AG08396 (cell line): ENCODE measurements at places on chromosomes 3 and 15.

DNA sequence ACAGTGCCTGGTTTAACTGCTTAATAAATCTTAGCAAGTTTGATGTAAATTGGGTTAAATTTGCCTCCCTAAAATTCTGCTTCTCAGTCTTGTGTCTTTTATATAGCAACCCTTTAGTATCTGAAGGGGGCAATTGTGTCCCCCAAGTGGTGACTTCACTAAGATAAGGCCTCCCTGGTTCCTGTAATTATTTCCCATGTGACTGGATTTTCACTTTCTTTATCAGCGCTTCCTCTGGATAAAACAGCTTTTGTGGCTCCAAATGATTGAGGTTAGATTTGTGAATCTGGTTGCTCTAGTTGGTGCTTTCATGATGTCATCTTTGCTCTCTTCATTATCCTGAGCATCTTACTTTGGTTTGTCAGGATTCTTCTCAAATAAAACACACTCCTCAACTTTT lies 334.3 kb upstream of the CTDSPL start:
- DNase-seq, result no peak

DNA sequence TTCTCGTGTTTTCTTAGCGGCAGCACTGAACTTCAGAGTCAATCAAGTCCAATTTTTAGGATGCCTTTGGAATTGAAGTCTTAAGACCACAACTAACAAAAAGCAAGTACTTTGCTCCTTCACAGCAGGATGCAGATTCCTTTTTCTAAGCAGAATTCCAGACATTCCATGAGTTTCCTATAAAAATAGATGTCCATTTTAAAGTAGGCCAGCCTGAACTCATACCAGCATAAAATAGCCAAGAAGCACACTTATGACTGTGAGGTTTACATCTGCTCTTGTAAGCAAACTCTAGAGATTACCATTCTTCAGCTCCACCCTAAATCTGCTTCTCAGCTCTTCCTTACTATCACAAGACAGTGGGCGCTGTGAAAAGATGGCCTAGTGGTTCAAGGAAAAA lies 85.8 kb downstream of the THBS1 start:
- DNase-seq, result no peak

GRCh38 chr3:152811974-152812760 lies 22.8 kb upstream of the P2RY1 start:
- DNase-seq, result no peak

DNA sequence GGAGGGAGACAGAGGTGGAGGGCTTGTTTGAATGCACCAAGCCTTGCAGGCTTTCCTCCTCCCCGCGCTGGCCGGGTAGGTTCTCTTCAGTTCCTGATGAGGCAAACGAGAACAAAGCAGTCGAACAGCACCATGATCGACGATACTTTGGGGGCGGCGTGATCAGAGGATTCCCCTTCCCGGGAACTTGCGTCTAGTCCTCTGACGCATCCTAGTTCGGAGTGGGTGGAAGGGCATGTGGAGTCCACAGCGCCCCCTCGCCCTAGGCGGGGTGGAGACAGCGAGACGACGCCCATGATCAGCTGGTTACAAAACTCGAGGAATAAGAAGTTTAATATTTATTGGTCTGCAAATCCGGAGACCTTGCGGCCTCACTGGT lies 452 bp upstream of the SV2B start:
- peak; percentile 29 for DNase-seq

GRCh38 chr3:4758957-4759656 lies 220.1 kb upstream of the BHLHE40 start:
- no peak for DNase-seq

DNA sequence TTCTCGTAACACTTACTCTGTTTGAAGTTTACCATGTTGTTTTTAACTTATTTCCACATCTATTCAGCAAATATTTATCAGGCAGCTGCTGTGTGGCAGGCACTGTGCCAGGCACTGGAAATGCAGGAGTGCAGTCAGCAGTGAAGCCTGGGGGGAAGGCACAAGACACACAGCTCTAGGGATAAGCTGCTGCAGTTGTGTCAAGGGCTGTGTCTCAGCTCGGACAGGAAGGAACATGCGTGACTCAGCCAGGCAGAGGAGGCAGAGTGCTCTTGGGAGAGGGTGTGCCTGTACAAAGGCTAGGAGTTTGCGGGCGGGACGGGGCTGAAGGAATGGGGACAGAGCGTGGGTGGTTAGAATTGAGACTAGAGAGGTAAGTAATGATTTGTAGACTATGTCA lies 24.7 kb downstream of the LYSMD4 start:
- DNase-seq, result peak; percentile 88

GRCh38 chr3:125715651-125716050 lies 120.4 kb upstream of the OSBPL11 start:
- DNase-seq, result no peak

DNA sequence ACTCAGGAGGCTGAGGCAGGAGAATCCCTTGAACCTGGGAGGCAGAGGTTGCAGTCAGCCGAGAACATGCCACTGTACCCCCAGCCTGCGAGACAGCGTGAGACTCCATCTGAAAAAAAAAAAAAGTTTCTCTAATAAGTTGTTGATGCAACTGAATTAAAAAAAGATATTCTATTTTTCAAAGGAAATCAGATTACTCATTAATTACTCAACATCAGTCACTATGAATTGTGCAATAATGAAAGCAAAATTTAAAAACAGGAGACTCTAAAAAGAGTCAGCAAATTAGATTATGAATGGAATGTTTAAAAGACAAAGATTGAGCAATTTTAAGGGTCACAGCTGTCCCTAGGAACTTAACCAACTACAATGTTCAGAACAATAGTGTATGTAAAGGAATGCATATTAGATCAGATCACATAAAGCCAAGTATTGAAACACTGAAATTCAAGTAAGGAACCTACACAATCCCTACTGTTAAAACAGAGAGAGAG lies 60.2 kb upstream of the SLC4A7 start:
- no peak for DNase-seq

DNA sequence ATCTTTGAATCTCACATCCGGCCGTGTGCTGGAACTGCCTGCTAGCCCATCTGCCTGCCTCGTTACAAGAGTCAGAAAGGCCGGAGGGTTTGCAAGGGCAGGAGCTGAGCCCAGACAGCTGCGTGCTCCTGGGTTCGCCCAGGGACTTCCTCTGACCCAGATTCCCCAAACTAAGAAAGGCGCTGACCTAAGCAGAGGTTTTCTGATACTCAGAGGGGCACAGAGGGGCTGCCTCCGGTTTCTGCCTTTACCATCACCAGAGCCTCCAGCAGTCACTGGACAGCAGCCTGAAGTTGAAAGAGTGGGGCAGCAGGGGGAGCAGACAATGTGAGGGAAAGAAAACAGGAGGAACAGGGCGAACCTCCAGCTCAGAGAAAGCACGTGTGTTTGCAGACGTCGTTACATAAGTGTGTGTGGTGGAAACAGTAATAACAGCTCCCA lies 33.4 kb upstream of the RAD18 start:
- peak; percentile 66 for DNase-seq

GRCh38 chr3:17806201-17806600 lies 63.8 kb upstream of the TBC1D5 start:
- DNase-seq, result no peak

- DNase-seq, result no peak
These were observed 32.8 kb downstream of the CYFIP1 start for GRCh38 chr15:22947101-22948000.

DNA sequence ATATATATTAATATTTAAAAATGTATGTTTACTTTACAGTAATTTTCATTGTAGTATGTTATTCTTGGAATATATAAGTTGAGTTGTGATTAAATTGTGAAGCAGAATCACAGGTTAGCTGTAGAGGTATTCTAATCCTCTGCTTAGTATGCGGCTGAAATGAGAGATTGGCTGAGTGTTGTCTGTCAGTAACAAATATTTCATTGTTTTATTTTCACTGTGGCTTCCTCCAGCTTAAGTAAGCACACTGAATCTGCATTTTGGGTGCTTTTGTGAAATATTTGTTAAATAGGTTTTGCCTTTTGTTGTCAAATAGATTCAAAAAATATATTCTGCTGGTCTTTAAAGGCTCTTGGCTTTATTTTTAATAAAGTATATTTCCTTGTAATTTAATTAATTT lies 357.5 kb downstream of the CADM2 start:
- no peak for DNase-seq

- no peak for DNase-seq
These were observed 171.1 kb downstream of the PDZRN3 start for GRCh38 chr3:73453666-73454065.

GRCh38 chr15:96333131-96334016 lies 2.9 kb downstream of the NR2F2 start:
- peak; percentile 21 for DNase-seq

DNA sequence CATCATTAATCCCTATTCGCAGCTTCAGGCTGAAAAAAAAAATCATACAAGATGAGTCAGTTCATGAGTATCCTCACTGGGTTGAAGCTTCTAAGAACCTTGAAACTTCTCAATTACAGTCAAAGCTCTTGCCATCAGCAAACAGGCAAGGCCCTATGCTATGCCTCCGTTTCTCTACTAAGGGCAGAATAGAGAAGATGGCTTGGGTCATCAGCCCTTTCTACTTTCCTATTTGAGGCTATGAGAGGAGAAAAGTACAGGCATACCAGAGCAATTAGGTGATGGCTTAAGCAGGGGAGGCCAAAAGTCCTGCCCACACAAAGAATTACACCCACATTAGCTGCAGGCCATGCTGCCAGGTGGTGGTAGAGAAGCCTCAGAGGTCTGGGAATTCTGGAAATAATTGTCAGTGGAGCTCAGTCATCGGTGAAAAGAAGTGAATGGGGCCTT lies 89.0 kb downstream of the MRPL46 start:
- no peak for DNase-seq

GRCh38 chr3:191353022-191353777 lies 22.9 kb upstream of the UTS2B start:
- DNase-seq, result no peak

DNA sequence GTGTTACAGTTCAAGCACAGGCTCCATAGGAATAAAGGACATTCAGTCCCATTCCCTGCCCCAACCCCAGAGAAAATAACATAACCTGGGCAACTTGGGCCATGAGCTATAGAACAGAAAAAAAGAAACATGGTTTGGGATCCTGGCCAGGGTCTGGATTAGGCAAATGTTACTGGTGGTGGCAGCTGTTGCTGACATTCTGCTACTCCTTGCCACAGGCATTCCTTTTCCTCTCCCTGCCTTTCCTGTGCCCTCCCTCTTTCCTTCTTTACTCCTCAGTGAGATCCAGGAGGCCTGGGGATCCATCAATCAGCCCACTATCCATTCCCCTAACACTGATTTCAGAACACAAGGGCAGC lies 129.1 kb downstream of the NTRK3 start:
- no peak for DNase-seq

- DNase-seq, result no peak
These were observed 164.3 kb downstream of the EFHB start for GRCh38 chr3:19769694-19770093.

DNA sequence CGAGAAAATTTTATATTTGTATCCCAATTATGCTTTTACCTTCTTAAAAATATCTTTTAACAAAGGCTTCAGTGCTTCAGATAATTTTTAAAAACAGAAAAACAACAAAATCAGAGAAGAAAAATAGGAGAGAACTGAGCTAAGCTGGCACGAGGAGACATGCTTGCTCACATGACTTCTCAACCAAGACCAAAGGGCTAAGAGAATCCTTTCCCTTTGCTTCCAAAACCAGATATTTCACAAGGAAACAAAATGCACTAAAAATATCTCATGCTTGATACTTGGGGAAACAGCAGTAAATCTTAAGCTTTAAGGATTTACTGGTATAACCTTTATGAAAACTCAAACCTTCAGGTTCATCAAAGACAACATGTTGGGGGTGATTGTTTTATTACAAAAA lies 58.4 kb downstream of the CAPN7 start:
- no peak for DNase-seq

DNA sequence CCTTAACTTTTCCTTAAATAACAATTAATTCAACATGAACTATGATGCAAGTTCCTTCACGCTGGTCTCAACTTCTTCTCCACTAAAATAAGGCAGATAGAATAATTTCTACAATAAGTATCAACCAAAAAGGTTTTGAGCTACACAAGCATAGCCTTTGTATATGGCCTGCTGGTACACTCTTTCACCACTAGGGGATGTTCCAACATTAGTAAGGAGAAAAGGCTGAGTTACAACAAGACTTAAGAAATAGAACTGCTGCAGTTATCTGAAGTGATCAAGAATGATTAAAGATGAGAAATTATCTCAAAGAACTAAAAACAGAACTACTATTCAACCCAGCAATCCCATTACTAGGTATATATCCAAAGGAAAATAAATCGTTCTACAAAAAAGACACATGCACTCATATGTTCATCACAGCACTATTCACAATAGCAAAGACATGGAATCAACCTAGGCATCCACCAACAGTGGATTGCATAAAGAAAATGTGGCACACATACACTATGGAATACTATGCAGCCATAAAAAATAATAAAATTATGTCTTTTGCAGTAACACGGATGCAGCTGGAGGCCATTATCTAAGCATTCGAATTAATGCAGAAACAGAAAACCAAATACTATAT lies 14.4 kb downstream of the ATP13A3 start:
- DNase-seq, result peak; percentile 26

DNA sequence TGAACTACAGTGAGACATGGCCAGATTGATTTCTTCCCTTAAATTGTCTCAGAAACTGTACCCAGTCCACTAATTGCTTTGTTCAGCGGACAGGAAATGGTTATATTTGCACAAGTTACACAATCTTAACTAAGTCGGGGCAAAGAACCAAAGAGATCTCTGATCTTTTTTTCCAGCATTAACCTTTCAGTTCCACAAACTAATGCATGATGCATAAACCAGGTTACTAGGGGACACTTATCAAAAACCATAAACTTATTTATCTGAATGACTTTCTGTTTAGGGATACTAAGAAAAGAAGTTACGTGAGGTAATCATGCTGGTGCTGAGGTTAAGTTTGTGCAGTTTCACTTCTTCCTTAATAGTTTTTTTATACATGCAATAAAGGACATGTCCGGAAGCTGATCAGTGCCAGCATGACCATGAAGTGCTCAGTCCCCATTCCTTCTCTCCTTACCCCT lies 22.4 kb downstream of the FNDC3B start:
- DNase-seq, result no peak

GRCh38 chr3:194487289-194488054 lies 670 bp upstream of the ATP13A3 start:
- DNase-seq, result peak; percentile 47

GRCh38 chr15:80580536-80581260 lies 114.4 kb upstream of the ABHD17C start:
- DNase-seq, result no peak

GRCh38 chr15:58490086-58490887 lies 58.5 kb downstream of the LIPC start:
- no peak for DNase-seq

DNA sequence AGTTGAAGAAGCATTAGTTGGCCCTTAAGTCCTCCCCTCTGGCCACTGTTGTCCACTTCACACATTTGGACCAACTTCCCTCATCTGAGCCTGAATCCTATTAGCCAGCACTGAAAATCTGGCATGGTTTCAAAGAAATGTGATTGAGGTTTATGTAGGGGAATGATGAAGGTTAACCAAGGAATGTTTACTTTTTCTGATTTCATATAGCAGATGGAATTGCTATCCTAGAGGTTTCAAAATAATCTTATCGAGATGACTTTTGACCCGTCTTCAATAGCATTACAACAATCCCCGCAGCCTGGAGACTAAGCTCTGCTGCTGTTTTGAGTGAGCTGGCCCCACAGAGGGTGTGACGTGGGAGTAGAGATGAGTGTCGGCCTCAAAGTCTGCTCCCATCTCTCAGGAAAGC lies 200.8 kb upstream of the IL12A start:
- no peak for DNase-seq

GRCh38 chr15:37028625-37029296 lies 71.6 kb downstream of the MEIS2 start:
- no peak for DNase-seq
